ENCODE measurements at places on chromosomes 5 and 9.

GRCh38 chr5:2574155-2574554, 177.3 kb downstream of the IRX2 start:
- DNase-seq: no peak

- no peak for DNase-seq
These were observed 75.9 kb upstream of the HTR4 start for GRCh38 chr5:148730270-148730669.

DNA sequence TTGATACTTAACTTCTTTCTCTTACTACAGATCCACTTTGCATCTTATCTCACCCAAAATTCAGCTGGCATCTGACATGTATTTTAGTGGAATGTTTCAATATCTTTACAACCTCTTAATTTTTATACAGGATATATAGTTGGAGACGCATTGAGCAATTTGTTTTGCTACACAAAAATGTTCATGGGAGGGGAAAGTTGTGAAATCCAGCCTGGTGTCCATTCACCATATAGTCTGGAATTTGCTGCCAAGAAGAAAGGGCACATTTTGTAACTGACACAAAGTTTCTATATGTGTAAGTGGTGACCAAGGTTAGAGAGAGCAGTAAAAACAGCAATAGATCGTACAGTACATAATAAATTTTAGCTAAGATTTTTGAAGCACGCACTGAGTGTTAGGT, 14.0 kb upstream of the CHD1 start:
- DNase-seq: no peak

GRCh38 chr9:87428659-87429058, 69.0 kb upstream of the DAPK1 start:
- no peak for DNase-seq

DNA sequence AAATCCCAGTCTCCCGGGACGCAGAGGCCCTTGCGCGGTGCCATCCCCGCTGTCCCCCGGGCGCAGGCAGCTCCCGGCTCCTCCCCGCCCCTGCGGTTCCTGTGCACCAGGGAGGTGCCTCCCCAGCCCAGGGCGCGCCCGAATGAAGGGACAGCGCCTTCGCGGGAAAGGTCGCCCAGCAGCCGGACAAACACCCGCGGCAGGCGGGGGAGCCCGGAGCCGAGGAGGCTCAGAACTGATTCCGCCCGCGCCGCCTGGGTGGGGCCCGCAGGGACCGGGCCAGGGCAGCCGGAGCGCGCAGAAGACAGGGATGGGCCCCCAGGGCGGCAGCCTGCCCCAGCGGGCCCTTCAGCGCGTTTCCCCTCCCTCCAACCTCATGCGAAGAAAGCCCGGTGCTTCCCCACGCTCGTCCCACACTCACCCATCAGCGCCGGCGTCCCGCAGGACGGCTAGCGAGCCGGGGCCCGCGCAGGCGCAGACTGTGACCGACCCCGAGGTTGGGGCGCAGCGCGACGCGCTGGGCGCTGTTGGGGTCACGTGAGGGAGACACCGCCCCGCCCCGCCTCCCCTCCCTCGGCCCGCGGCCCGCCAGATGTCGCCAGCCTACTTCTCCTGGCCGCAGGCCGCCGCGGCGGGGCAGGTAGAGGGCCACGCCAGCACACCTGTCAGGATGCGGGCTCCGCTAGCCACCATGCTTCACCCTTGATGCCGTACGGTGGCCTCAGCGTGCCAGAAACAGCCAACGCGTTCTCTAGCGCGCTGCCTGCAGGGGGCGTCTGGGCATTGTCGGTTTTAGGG, at the start of gene SLC25A51:
Gene SLC25A51, minus strand, starts transcription at position 481 of the 798 bp plus-strand sequence. CDS start 15,577 bp downstream, outside the sequence.
- DNase-seq: peak; percentile 90

DNA sequence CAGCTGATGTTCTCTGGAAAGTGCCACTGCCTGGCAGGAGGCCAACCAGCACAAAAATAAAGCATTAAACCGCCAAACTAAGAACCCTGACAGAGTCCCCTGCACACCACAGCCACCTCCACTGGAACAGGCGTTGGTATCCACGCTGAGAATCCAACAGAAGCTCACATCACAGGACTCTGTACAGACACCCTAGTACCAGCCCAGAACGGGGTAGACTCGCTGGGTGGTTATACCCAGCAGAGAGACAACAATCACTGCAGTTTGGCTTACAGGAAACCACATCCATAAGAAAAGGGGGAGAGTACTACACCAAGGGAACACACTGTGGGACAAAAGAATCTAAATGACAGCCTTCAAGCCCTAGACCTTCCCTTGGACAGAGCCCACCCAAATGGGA, 15.0 kb upstream of the POU5F2 start:
- no peak for DNase-seq

DNA sequence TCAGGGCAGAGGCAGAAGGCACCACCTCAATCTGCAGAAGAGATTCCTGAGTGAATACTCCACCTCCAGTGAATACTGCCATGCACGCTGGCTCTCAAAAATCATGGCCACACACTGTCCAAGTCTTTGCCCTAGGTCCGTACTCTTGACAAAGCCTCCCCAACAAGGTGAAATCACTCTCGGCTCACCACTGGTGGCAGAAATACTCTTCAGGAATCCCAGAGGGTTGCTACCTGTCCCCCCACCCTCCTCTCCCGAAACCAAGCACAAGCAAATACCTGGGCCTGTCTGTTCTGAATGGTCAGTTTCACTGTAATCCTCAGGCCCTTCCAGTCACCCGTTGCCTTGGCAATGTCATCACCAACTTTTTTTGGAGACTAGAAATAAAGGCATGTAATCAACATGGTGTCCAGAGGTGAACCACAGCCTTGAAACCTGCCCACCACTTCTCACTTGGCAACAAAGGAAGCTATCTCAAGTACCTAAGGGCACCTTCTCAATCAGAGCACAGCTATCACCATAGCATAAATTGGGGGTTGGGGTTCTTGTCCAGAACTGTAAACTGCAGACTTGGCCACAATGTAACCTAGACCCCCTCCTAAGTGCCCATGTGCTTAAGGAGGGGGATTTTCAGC, 1.8 kb downstream of the RPL12 start:
- DNase-seq: no peak

- DNase-seq: no peak
These were observed 60.2 kb downstream of the SPEF2 start for GRCh38 chr5:35677878-35678277.
